NCI-H1436 (cell line): ENCODE measurements at places on chromosomes 16 and 17.

DNA sequence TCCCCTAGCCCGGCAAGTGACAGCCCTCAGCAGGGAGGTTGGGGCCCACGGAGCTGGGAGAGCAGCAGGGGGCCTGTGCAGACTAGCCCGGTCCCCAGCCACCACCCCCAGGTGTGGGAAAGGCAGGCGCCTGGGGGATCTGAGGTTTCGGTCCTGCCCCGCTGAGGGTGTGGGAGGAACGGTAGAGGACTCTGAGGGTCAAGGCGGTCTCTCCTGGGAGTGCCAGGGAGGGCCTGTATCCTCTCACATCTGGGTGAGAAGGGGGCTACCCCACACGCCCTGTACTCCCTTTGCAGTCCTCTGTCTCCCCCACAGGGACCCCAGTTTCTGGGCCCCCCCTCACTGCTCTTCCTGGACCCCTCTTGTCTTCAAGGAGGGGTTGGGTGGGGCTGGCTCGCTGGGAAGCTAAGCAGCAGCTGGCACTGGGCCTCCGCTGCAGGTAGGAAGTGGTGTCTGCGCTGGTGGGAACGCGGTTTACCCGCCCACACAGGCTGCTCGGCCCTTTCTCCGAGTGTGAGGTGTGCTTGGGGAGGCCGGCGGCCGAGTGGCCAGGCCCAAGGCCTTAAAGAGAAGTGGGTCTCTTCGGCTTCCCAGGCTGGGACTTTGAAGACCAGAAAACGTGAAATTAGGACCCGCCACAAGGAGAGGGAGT lies 15.4 kb downstream of the CD7 start:
- DNase-seq: no peak

- DNase-seq: no peak
Observed at GRCh38 chr17:57099165-57099564, 14.1 kb downstream of the AKAP1 start.

GRCh38 chr16:25097276-25097975 lies 14.1 kb upstream of the LCMT1 start:
- no peak for DNase-seq

GRCh38 chr16:30699615-30700099 lies 686 bp downstream of the SRCAP start:
- DNase-seq: no peak

DNA sequence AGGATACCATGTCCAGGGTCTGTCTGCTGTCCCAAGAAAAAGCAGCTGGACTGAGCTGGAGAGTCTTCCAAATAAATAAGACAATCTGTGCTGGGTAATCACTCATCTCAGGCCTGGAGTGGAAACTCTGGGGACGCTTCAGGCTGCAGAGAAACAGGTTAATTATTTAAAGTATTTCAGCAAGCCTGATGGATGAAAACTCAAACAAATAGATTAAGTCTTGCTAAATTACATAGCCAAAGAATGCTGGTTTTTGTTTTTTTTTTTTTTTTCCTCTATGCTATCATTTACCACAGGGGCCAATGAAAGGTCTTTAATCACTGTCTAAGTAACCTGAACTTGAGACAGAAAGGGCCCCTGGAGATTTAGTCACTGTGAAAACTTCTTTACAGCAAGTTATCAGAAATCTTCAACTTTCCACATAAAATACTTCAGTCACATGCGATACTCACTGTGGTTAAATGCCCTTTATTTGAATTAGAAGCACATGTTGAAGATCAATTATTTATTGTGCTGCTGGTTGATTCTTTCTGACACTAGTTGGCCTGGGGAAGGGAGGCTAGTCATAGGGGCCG lies 31.0 kb upstream of the KCNJ2 start:
- no peak for DNase-seq

- no peak for DNase-seq
Observed at GRCh38 chr16:66935314-66936011, at the start of gene CES2. TSS of gene CES2 (plus strand) at chr16:66935516. CDS start at chr16:66935636, 120 bp downstream.

GRCh38 chr16:9279291-9280068 lies 188.0 kb downstream of the HAPSTR1 start:
- no peak for DNase-seq

- no peak for DNase-seq
Observed at GRCh38 chr17:8754890-8755289, 3.5 kb downstream of the SPDYE4 start.

GRCh38 chr17:44010966-44011647 lies 3.7 kb downstream of the TMEM101 start:
- DNase-seq: no peak

- DNase-seq: peak; percentile 72
Observed at GRCh38 chr17:2883544-2884213, 87.4 kb downstream of the RAP1GAP2 start.

- DNase-seq: no peak
Observed at GRCh38 chr16:58853854-58854791, 120.0 kb upstream of the GOT2 start.

DNA sequence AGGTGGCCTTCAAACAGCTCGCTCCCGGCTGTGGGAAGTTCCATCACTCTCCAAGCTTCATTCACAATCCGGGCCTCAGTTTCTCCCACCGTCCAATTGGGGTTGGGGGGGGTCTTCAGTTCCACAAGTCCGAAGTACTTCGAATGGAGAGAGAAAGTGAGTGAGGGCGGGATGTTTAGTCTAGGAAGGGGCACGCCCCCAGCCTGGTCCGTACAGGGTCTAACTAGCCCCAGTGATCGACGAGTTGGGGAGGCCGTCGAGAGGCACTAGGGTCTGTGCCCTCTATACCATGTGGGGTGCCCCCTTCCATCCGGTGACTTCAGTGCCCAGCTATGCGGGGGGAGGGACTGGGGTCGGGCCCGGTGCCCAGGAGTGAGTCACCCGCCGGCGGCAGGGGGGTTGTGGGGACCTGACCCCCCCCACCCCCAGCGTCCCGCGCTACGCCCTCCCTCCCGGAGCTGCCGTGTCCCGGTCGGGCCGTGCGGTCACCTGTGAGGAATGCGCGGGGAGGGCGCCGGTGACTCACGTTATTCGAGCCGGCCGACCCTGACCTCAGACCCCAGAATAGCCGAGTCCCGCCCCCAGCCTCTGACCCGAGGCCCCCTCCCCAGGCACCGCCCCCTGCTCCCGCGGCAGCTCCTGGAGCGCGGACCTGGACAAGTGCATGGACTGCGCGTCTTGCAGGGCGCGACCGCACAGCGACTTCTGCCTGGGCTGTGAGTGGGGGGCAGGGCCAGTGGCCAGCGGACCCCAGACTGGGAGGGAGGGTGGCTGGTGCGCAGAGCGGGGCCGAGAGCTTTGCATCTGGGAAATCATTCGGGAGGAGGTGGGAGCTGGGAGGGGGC lies 658 bp downstream of the TNFRSF12A start:
- no peak for DNase-seq

GRCh38 chr17:4898351-4898750 lies 985 bp upstream of the C17orf107 start:
- DNase-seq: no peak
